NCI-H1930 (cell line): ENCODE measurements at places on chromosomes 12 and 14.

GRCh38 chr12:108531929-108532848 lies 17.1 kb downstream of the FICD start:
- DNase-seq, result peak; percentile 45

GRCh38 chr14:68133856-68134255 lies 314.3 kb downstream of the RAD51B start:
- DNase-seq, result no peak

DNA sequence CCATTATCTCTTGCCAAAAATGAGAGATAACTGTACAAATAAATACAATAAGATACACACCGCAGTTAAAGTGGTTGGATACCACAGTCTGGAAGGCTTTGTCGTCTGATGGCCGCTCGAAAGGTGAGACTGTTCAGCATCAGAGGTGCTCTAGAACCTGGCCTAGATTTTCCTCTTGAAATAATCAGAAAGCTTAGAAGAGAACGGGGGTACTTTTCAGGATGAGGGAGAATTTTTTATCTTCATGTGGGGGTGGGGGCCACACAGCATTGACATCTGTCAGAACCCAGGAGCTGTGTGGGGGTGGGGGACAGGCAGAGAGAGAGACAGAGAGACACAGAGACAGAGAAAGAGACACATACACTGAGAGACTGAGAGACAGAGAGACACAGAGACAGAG lies 90.5 kb downstream of the GALNT9 start:
- DNase-seq, result no peak

DNA sequence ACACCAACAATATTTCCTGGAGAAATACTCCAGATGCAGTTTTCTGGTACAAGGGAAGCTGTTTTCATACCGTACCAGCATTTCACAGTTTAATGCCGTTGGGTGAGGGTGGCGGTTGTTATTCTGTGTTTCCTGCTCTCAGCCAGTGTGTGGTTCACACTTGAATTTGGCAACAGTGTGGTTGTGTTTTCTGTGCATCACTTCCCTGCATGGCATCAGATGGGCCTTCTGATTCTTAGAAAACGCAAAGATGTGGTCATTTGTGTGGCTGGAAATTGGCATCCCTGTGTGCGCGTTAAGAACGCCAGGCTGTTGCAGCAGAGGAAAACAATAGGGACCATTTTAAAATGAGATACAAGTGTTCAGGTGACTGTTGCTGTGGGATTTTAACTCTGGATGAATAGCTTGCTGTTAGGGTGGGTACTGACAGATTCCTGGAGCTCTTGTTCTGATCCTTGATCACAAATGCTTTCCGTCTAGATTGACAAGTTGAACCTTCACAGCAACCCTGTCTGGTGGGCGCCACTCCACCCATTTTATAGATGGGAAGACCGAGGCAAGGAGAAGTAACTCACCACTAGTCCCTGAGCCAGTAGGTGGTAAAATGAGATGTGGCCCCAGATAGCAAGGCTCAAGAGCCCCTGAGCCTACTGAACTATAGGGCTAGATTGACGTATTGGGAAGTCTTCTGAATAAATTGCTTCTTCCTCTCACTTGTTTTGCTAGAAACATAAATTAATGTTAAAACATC lies 231.2 kb downstream of the CHST11 start:
- DNase-seq, result no peak

DNA sequence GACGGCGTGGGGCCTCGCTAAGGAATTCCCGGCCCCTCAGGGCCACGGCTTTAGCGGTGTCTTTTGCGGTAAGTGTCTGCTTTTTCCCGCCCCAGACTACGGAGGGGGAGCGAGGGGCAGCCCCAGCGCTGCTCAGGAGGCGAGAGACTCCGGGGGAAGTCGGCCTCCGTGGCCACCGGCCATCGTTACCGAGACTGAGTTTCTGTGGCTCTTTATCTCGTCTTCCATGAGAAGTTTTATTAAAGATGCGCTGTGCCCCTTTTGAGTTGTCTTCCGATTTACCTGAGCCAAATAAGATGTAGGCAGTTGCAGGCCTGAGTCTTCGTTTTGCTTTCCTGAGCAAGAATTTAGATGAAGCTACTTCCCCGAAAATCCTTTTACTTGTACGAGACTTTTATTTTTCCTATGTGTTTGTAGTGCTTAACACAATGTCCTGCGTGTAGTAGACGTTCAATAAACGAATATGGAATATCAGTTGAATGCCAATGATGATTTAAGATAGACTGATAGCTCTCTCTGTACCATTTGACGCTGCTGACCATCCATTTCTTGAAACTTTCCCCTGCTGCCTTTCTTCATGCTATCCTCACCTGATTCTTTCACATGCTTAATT lies 462 bp downstream of the SRP54 start:
- no peak for DNase-seq

GRCh38 chr12:30969606-30970395 lies 43.3 kb downstream of the TSPAN11 start:
- no peak for DNase-seq

- DNase-seq, result no peak
These were observed 13.0 kb downstream of the TMEM52B start for GRCh38 chr12:10191865-10192264.

GRCh38 chr12:109719123-109720022 lies 5.7 kb downstream of the FAM222A start:
- DNase-seq, result no peak

DNA sequence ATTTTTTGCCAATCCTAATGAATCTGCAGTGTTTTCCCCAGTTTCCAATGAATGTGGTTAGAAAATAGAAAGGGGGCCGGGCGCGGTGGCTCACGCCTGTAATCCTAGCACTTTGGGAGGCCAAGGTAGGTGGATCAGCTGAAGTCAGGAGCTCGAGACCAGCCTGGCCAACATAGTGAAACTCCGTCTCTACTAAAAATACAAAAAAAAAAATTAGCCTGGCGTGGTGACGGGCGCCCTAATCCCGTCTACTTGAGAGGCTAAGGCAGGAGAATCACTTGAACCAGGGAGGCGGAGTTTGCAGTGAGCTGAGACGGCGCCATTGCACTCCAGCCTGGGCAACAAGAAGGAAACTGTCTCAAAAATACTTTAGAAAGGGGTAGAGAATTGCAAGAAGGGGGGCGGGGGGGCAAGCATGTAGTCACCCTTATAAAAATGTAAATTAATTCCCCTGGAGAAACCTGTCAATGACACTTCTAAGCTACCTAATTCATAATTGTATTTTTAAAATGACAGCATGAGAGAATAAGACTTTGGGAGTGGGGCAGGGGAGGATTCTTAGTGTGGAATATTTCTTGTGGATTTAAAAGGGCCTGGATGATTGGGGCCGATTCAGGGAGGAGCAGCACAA lies 1.7 kb downstream of the KLHDC2 start:
- DNase-seq, result no peak

DNA sequence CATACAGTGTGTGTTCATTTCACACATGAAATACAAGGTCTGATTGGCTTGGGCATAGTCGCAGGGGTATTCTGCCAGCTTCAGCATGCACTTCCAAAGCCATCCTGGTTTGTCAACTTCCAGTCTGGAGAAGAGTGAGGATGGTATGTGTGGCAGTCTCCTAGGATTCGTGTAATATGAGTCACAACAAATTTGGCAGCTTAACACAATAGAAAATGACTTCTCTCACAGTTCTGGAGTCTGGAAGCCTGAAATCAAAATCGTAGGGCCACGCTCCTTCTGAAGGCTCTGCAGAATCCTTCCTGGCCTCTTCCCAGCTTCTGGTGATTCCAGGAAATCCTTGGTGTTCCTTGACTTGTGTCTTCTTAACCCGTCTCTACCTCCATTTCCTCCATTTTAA lies 167.5 kb downstream of the PPM1H start:
- DNase-seq, result no peak

DNA sequence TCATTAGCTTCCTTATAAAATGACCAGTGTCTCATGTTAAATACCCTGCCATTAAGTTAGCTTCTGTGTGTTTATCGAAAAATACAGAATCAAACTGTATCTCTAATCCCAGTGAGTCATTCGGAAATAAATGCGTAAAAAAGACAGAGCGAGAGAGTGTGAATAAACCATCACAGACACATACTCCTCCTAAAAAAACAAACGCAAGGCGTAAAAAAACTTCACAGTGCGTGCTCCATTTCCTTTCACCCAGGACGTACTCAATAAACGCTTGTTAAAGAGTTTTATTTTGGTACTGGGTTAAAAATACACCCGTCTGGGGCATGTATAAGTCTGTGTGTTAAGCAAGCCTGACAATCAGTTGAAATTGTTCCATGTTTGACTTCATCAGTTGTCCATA lies 58.8 kb upstream of the ISM2 start:
- DNase-seq, result no peak

GRCh38 chr12:84329938-84330337 lies 582.7 kb downstream of the SLC6A15 start:
- no peak for DNase-seq

DNA sequence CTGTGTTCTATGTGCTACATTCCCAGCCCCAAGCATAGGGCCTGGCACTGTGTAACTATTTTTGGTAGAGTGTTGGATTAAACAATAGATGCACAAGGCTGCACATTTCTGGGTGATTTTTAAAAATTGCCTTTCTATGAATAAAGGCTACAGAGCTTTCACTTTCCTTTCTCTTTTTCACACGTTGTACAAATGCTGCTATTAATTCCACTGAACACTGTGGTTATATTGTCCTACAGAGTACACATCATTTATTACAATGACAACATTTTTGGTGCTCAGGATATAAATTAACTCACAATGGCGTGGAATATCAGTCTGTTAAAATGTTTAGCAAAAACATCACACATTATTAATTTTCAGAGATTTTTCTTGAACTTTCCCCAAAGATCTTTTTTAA lies 3.6 kb upstream of the EML1 start:
- no peak for DNase-seq

- DNase-seq, result no peak
These were observed 203.1 kb downstream of the CALM1 start for GRCh38 chr14:90599748-90600507.

GRCh38 chr12:26122681-26123481 lies 2.0 kb downstream of the BHLHE41 start:
- DNase-seq, result peak; percentile 22

DNA sequence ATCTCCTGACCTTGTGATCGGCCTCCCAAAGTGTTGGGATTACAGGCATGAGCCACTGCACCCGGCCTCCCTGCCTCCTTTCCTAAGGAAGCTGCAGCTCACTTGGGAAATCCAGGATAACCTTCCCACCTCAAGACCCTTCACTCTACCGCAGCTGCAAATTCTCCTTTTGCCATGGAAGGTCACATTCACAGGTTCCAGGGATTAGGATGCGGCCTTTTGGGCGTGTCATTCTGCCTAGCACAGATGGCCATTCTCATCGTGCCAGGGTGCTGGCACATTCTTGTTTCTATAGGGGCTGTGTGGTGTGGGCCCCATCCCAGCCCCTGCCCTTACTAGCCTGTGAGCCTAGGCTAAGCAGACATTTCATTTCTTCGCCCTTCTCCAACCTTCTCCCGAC lies 219.9 kb downstream of the CHST11 start:
- peak; percentile 64 for DNase-seq

GRCh38 chr12:18079541-18080246 lies 10.3 kb downstream of the RERGL start:
- no peak for DNase-seq

DNA sequence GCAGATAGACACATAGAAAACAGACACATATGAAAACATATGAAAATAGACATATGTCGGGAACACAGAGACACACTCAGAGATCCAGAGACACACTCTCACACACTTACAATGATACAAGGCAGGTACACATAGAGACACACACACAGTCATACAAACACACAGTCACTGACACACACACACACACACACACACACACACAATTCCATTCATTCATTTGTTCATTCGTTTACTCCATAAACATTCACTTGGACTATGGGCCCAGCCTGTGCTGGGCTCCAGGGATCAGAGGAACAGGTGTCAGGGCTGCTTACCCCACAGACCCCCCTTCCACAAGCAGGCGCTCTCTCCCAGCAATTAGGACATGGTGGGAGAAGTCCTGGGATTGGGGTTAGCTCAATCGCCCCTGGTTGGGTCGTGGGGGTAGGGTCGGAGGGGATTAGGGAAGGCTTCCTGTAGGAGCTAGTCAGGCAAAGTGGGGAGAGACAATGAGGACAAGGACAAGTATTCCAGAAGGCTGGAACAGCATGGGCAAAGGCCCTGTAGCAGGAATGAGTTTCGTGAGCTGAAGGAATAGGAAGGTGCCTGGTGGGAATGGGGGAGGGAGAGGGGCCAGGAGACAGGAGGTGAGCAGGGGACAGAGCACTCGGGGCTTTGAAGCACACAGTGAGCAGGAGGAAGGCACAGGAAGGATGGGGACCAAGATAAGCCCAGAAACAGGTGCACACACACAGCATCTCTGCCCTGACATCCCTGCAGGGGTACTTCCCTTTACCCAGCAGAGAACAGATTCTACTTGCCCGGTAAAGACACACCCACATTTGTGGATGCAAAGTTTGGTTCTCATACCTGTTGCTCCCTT lies 6.5 kb downstream of the RASAL1 start:
- no peak for DNase-seq

- no peak for DNase-seq
These were observed 125.9 kb upstream of the NTF3 start for GRCh38 chr12:5305886-5306545.

DNA sequence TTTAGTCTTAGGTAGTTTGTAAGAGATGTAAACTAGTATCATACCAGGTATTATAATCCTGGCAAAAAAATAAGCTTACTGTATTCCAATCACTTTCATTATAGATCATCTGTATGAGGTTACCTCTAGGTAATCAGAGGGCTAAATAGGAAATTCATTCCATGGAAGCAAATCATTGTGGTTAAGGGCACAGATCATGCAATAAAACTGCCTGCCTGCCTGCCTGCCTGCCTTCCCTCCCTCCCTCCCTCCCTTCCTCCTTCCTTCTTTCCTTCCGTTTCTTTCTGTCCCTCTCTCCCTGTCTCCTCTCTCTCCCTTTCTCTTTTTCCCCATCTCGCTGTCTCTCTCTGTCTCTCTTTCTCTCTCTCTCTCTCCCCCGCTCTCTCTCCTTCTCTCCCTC lies 3.2 kb upstream of the CLEC9A start:
- DNase-seq, result no peak

DNA sequence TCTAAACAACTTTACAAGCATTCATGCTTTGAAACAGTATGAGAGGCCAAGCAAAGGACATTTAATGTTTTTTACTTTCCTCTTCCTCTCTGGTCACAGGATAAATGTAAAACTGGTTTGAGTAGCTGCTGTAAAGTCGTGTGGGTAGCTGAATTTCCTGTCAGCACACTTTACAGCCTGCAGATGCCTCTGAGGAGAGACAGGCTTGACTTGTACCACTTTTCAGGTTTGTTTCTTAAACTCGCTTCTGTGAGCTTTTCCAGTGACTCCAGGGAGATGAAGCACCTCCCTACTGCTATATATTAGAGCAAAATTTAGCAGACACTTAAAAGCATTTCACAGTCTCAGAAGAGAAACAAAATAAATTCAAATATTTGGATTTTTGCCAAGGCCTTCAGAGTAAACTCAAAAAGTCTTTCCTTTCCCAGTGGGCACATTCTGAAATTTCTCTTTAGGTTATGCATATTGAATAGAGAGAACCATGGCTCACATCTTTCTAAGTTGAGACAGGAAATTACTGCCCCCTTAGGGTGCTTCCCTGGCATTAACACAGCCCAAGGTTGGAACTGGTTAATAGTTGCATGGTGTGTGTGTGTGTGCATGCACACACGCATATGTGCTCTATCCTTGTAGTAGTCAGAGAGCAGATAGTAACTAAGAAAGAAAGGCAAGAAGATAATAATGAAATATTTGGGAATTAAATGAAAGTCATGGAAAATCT lies 557.3 kb upstream of the MIS18BP1 start:
- DNase-seq, result no peak
